Effector memory CD8-positive, alpha-beta T cell (primary cell): ENCODE measurements at places on chromosomes 7 and 10.

- DNase-seq, result no peak
Measured at GRCh38 chr10:131650771-131651673, 249.8 kb upstream of the PPP2R2D start.

GRCh38 chr7:92135052-92135889, 994 bp upstream of the CYP51A1 start:
- no peak for DNase-seq

DNA sequence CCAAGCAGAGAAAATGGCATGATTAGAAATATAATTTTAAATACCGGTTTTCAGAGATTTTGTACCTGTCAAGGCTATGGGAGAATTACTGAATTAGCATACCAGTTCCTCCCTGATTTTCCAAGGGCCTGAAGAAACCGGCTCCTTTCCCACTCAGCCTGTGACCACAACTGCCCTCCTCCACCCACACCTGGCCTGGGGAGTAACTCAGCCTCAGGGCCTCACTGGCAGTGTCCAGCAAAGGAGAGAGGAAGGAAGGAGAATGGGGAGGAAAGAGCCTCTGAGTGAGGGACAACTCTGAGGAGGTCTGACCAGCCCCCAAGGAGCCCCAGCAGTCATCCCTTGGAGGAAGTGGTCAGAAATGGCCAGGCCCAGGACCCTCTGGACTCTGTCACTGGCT, 98.0 kb upstream of the LYZL2 start:
- DNase-seq, result no peak

GRCh38 chr10:12825260-12825849, 176.2 kb downstream of the CCDC3 start:
- DNase-seq, result no peak

- DNase-seq, result no peak
Measured at GRCh38 chr7:79407351-79407750, 46.1 kb downstream of the MAGI2 start.
